ENCODE measurements at places on chromosomes 16 and 17. TPM values are rescaled to one million over a fixed set of nuclear protein-coding genes. Genes with fewer than 3 reads are reported as not detected.

The CDIP1 gene
- total RNA-seq, result 10.8 TPM

The TAC4 gene
- not detected for total RNA-seq

The FAM234A gene
- total RNA-seq, result 17.9 TPM

The SLC13A2 gene
- not detected for total RNA-seq

The TLCD1 gene
- total RNA-seq, result 0.98 TPM

The TEKT5 gene
- not detected for total RNA-seq

The ENPP7 gene
- total RNA-seq, result not detected

The DHX38 gene
- total RNA-seq, result 49.2 TPM

The C17orf50 gene
- not detected for total RNA-seq

The RAC3 gene
- 117 TPM for total RNA-seq

The VWA3A gene
- 2.5 TPM for total RNA-seq

The KRTAP9-4 gene
- not detected for total RNA-seq

The PRR14 gene
- total RNA-seq, result 13.3 TPM

The GP1BA gene
- total RNA-seq, result not detected

The KRTAP1-5 gene
- total RNA-seq, result not detected

The ERN1 gene
- 3.4 TPM for total RNA-seq

All from temporal lobe (tissue), 4 donors.